Activated CD8-positive, alpha-beta memory T cell treated with anti-CD3 and anti-CD28 coated beads, Interleukin-2, amount 10 ng/mL, durations not matched to agents 7 days and 5 days (primary cell): ENCODE measurements at places on chromosomes 5 and 9.
A peak's percentile ranks its signal among the peaks of the same experiment; 100 is the strongest.

DNA sequence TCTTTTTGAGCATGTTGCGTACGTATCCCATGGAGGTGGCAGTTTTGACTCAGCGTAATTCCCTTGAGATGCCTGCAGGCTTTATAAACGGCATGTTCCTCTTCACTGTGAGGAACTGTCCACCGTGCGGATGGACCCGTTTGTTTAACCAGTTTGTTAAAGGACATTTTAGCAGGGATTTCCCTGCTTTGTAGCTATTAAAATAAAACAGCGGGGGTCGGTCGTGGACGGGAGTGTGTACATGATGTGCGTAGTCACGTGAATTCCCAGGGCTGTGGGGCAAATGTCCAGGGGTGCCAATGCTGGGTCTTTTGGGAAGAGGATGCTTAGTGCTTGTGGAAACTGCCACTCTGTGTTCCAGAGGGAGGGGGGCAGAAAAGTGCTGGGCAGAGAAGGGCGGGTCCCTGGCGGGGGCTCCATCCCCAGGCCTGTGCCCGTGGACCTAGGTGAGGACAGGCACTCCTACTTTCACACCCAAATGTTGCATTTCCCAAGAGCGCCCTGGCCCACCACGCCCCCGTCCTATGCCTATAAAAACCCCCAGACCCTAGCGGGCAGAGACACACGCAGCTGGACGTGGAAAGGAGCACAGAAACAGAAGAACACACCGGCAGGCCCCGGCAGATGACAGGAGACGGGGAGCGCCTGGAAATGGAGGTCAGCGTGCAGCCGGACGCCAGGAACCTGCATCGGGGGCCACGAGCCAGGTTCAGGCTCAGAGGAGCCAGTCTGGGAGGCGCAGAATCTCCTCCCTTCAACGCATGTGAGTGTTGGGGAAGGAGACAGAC lies 4.0 kb upstream of the TERT start:
- no peak for DNase-seq

GRCh38 chr9:100021931-100022330 lies 76.9 kb downstream of the ERP44 start:
- DNase-seq: no peak

- DNase-seq: no peak
These were observed 14.2 kb upstream of the ZNF883 start for GRCh38 chr9:113026200-113026599.

DNA sequence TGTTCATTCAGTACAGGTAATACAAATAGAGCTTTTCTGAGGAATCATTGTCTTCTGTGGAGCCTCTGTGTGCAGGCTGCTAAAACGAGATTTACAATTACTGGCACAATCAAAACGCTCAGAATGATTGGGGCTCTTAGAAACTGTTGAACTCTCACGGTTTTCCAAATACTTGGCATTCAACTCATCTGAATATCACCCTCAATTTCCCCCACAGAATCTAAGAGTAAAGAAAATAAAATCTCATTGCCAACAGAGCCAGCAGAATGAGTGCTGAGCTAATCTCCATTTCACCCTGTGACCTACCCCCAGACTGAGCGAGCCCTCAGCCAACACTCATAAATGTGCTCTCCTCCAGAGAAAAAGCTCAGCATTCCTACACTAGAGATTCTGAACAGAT lies 35.3 kb upstream of the TMED7 start:
- no peak for DNase-seq

GRCh38 chr5:151178372-151178771 lies 20.8 kb upstream of the ANXA6 start:
- DNase-seq: no peak

- no peak for DNase-seq
These were observed 800.6 kb downstream of the KCTD16 start for GRCh38 chr5:144971108-144971850.

DNA sequence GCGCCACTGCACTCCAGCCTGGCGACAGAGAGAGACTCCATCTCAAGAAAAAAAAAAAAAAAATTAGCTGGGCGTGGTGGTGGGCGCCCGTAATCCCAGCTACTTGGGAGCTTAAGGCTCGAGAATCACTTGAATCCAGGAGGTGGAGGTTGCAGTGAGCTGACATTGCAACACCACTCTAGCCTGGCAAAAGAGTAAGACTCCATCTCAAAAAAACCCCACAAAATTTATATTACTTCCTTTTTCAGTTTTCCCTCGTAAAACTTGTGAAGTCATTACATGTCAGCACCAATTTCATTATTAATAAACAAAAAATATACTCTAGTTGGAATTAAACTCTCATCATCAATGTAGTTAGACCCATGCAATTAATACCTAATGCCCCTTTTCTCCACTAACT lies 43.9 kb downstream of the SHLD3 start:
- no peak for DNase-seq

- DNase-seq: no peak
These were observed 296.8 kb downstream of the ICE1 start for GRCh38 chr5:5719292-5719691.

DNA sequence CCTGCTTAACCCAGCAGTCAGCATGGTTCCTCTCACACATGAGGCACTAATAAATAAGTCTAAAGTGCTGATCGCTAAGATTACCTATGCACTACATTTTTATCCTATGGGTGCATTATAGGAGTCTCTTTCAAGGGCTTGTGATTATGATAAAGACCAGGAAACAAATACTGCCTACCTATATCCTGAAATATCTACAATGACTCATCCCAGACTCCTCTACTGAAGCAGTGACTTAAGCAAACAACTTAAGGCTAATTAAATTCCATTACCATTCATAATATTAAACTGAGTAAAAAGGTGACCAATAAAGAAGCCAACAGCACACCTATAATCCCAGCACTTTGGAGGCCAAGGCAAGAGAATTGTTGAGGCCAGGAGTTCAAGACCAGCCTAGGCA lies 338.4 kb downstream of the DNAH5 start:
- DNase-seq: no peak

GRCh38 chr9:124030969-124031451 lies 19.4 kb downstream of the LHX2 start:
- DNase-seq: no peak

DNA sequence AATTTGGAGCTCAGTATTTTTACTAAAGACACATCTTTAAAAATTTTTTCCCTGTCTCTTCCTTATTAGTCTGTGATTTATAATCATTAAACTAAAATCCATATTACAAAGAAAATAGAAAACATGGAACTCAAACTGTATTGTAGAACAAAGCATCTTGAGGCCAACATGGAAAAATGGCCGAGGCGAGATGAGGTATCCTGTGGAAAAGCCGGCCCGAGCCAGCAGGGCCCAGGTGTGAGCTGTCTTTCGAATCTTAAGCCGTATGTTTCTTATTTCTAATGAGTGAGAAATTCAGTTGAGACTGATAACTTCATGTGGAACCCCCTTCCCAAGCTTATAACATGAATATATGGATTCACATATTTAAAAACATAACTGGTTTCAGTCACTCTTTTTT lies 170.4 kb upstream of the OTULINL start:
- DNase-seq: no peak

GRCh38 chr9:89929315-89929672 lies 324.5 kb downstream of the GADD45G start:
- DNase-seq: no peak

GRCh38 chr9:122091682-122092592 lies 1.2 kb downstream of the TTLL11 start:
- DNase-seq: no peak

DNA sequence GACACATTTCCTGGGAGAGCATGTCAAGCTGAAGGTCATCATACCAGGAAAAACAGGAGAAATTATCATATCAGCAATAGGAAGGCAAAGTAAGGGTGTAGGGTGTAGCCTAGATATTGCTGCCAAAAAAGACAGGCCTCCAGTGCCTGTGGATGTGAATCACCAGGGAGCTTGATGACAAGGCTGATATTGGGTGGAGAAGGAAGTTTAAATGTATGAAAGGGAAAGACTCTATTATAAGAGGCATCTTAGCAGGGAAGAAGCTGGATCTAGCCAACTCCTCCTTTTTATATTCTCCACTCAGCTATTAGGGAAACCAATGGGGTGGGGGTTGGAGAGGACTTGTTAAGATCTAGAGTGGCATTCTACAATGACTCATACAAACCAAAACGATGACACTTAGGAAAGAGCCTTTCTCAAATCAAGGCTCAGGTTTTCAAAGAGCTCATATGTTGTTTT lies 13.4 kb upstream of the TXNDC8 start:
- DNase-seq: no peak

GRCh38 chr9:16126042-16126441 lies 573.2 kb downstream of the CCDC171 start:
- DNase-seq: no peak

GRCh38 chr5:1320436-1321344 lies 24.2 kb downstream of the CLPTM1L start:
- DNase-seq: no peak

GRCh38 chr9:71909887-71910649 lies 925 bp downstream of the ABHD17B start:
- DNase-seq: peak; percentile 61

DNA sequence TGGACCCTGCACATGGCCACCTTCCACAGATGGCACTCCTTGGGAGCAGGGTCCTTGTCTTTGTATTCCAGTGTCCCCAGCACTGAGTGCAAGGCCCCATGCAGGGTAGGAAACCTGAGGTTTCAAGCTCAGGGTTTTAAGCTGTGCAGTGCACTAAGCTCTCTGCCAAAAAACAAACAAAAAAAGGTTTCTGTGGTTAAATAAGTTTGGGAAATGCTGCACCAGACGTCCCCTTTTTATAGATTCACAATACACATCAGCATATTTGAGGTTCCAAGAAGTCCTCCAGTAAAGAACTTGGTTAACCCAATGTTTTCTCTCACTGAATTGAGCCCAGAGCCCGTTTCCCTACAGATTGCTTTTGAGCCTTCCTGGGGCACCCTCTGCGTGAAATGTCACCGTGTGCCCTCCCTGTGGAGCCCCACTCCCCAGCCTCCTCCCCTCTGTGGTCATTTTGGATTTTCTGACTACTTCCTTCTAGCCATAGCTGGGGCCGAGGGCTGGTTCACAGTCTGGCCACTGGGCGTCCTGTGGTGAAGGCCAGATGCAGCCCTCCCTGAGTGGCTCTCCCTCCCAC lies 17.1 kb downstream of the DELE1 start:
- no peak for DNase-seq

DNA sequence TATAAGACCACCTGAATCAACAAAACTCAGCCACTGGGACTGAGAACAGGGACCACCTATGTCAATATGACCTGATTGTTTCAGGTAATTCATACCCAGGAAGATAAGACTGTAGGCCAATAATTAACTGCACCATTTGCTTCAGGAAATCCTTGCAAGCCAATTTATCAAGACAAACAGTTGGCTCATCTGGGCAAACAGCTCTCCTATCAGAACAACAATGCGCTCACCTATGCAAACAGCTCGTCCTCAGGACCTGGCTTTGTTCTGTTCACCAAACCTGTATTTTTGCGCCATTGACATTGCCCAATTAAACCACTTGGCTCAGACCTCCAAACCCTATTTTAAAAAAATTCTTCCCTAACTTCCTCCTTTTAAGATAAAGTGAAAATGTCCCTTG lies 92.3 kb upstream of the MARCHF11 start:
- DNase-seq: no peak

- DNase-seq: no peak
These were observed 129.1 kb upstream of the BOD1 start for GRCh38 chr5:173745557-173745956.

DNA sequence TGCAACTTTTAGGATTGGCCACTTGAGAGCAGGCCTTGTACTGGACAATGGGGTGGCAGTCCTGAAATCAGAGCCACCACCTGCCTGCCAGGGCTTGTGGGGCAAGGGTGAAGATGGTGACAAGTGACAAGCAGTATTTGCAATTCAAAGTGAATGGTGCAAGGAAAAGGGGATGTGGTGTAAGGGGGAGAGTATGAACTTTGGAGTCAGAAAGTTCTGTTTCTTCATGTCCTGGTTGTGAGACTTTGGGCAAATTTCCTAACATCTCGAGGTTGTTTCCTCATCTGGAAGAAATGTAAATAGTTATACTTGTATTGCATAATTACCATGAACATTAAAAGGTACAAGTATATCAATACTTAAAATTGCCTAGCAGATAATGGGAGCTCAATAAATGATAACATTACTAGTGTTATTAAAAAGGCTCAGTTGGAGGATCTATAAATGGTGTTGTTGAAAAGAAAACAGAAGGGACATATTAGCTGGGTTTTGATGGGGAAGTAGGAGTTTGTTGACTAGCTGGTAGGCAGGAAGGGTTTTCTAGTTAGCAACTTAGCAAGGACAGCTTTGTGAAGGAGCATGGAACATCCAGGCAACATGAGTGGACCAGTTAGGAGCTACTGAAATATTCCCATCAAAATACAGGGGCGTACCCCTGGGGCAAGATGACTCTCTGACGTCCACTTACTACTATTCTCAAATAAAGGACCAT lies 21.3 kb upstream of the MEGF9 start:
- DNase-seq: no peak

DNA sequence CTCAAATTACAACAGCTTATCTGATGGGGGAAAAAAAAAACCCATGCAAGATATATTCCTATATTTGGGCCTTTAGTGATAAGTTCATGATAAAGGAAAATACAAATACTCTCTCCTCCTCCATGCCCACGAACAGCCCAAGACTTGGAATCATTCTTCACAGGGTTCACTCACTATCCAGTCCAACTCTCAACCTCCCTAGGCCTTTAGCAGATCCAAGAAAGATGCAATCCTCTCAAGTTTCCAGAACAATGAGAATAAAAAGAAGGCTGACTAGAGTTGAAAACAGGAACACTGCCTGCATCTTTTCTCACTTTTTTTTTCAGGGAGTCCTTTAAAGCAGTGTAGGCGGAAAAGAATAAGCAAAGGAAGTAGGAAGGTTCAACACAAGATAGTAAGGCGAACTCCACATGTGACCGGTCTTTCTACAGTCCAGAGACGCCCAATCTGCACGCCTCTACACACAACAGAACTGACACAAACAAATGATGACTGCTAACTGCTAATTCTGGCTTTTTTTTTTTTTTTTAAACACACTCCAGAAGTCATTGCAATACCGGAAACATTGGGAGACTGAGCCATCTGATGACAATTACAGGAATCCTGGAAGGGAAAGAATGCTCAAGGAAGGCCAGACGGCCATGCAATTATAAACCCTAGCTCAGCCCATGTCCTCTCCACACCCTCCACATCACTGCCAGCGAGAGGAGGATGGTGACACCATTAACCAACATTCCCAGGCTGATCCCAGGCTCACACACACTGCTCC lies 75.4 kb downstream of the BNC2 start:
- DNase-seq: no peak

- DNase-seq: no peak
These were observed 57.1 kb downstream of the PSD2 start for GRCh38 chr5:139852696-139853095.

DNA sequence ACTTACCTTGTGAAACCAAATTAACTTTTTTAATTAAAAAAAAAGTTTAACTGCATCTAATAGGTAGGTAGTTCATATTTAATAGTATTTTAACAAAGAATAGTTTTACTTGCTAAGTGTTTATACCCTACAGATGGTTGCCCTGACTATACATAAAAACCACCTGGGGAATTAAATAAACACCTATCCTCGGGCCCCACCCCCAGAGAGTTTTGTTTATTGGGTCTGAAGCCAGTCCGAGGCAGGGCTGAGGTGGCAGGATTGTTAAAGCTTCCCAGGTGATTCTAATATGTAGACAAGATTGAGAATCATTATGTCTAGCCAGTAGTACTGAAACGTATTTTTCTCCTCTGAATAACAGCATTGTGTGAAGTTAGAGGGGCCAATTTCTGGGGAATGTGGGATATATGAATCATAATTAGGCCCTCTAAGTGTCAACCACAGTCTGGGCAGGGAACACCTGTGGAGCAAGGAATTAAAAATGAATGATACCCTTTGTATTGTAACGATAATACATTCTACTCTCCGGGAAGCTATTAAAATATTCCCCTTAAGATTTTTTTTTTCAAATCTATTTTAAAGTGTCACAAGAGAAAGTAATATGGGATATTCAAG lies 5.6 kb upstream of the PAM start:
- no peak for DNase-seq
